ENCODE measurements at places on chromosomes 2 and 18.

- no peak for DNase-seq
Observed at GRCh38 chr18:77079954-77080682, 52.5 kb downstream of the MBP start.

GRCh38 chr2:227942021-227942420, 70.6 kb downstream of the DAW1 start:
- DNase-seq = no peak

DNA sequence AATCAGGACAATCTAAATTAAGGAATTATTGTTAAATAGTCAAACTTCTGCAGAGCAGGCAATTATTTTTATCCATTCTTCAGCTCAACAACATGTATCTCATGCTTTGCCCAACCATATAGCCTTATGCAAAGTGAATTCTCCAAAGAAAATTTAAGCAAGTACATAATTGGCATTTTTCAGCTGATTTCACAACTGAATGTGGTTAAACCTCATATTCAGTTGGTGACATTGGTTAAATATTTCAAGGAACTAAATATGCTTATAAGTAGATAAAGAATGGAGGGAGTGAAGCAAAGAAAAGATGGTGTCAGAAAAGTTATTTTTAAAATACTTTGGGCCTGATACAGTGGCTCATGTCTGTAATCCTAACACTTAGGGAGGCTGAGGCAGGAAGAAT, 816.2 kb downstream of the NRXN1 start:
- DNase-seq = no peak

DNA sequence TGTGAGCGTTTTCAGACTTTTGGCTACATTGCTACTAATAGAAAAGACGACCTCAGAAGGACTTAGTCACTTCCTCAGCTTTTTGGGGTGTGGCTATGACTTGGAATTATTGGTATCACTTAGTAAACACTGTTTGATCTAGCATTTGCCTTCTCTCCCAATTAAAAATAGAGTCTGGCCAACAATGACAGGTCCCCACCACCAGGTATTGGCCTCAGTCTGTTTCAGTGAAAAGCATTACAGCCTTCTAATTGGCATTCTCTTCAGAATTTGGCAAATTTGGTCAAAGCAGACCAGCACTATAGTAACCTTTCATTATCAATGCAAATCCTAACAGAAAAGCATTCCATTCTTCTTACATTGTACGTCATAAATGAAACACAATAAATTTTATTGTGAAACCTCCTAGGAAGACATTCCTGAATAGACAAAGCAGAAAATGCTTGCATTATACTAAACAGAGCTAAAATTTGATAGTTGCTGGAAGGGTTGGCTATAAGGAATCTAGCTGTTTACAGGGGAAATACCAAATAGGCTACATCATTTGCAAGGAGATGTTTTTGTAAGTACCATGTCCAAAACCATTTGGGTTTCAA, 613.9 kb downstream of the IRS1 start:
- DNase-seq = no peak

DNA sequence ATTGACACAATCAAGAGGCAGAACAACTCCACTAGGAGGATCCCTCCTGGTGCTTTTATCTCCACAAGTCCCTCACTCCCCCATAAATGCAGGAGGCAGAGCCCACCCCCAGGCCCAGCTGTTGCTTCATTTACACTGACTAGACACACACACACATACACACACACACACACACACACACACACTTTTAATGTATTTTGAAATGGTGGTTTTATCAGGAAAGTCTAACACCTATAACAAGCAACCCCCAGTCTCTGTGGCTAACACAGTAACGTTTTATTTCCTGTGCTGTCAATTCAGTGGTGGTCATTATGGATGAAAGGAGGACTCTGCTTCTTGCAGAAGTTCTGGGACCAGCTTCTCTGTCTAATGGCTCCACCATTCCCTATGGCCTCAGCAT, 125.4 kb upstream of the FOSL2 start:
- DNase-seq = no peak

DNA sequence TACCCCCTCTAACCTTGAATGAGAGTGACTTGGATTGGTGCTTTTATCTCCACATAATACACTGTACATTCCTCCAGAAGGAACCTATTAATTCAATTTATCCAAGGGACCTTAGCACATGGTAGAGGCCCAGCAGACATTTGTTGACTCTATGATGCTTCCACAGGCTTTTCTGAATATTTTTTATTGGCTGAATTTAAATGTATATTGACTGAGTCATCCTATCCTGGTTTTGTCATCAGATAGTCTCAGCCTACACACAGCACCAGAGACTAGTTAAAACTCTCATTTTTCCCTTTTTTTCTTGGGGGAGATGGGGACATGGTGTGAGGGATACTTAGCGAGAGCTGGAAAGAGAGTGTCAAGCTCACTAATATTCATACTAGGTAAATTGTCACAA, 101.6 kb downstream of the LRRC30 start:
- no peak for DNase-seq

GRCh38 chr18:41058351-41059125, 896.5 kb upstream of the PIK3C3 start:
- no peak for DNase-seq

DNA sequence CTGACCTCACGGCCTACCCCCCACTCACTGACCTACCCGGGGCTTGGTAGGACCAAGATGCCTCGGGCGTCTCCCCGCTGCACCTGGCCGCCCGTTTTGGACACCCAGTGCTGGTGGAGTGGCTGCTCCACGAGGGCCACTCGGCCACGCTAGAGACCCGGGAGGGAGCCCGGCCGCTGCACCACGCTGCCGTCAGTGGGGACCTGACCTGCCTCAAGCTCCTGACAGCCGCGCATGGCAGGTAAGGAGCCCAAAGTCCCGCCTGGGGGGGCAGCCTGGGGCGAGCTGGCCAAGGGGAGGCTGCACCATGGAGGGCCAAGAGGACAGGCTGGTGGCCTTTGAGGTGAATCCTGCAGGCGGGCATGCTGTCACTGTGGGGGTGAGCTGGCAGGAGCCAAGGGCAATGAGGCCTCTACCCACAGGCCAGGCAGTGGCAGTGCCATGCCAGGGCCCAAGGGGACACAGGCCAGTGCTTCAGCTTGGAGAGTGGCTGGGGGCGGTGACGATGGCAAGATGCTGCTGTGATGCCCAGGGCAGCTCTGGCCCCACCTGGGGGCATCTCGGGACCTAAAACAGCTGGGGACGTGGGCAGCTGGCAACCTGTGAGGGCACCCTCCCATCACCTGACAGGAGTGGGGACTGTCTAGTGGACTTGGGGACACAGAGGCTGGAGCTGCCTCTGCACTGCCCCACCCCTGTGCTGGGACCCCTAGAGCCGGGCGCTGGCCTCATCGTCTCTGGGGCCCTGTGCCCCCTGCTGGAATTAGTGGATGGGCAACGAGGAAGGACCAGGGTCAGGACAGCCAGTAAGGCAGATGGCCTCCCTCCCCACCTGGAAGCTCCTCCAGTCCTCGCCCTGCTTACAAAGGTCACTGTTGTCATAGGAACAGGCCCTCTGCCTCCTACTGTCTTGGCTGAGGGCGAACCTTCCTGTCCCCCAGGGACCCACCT, 2.0 kb downstream of the ESPNL start:
- DNase-seq = no peak

DNA sequence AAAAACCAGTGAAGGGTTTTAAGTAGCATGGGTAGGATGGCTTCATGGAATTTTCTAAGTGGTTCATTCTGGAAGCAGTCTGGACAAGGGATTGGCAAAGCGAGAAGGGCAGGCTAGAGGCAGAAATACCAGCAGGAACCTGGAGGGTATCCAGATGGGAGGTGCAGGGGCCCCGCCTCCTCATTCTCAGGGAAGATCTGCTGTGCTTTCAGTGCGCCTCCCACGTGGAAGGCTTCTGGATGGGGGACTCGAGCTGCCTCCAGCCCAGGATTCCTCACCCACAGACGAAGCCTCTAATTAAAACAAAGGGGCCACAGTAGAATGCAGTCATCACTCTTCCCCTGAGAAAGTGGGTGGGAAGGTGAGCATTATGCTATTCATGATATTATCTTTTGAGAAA, 79.8 kb downstream of the VSNL1 start:
- DNase-seq = no peak

DNA sequence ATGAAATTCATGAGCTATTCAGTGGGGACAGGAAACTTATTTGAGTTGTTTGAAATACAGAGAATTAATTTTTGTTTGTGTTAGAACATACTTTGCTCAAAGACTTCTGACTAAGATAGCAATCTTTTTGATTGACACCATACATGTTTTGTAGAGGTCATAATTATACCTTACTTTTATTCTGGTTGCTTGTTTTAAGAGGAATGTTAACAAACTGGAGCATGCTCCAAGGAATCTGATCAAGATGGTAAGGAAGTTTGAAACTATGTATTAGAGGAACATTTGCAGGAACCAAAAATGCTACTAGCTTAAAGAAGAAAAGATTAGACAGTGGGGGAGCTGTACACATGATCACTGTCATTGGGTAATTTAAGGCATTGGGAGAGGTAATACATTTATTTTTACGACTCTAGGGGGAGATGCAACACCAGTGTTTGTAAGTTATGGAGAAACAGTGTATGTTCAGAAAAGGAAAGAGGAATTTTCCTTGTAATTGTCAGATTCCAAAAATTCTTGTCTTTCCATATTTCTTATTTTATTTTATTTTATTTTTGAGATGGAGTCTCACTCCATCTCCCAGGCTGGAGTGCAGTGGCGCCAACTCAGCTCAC, 8.0 kb downstream of the AGFG1 start:
- no peak for DNase-seq

DNA sequence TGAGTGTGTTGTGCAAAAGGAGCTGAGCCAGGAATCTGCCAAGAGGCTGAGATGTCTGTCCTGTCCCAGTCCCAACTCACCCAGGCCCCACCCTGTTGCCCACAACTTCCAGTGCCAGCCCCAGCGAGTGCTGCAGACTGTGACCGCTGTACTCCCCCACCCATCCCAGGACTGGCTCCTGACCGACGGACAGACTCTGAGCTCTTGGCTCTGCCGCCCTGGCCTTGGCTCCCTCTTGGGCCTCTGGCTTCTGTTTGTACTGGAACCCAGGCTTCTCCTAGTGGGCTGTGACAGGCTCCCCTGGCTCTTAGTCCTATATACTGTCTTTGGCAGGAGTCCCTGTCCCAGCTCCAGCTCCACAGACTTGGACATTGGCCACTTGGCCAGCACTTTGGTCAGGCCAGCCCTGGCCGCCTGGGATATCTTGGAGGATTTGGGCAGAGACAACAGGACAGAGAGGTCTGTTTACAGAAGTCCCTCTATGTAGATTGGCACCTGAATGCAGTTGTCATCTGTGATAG, 41.1 kb downstream of the ACOXL start:
- DNase-seq = no peak

GRCh38 chr18:9822587-9823185, 63.1 kb upstream of the TXNDC2 start:
- no peak for DNase-seq

Data from stimulated activated CD4-positive, alpha-beta T cell treated with anti-CD3 and anti-CD28 coated beads, Interleukin-2, amount 100 ng/mL, for 48 hours (primary cell).